ENCODE measurements at places on chromosomes 1 and 21. TPM values are rescaled to one million over a fixed set of nuclear protein-coding genes. Genes with fewer than 3 reads are reported as not detected.

- no peaks in the 10 kb centered on the region for H3K36me3 ChIP-seq
- peaks cover 40% of the 10 kb centered on the region for H3K27me3 ChIP-seq
- H3K4me3 ChIP-seq = peak within 1 kb of the TSS; percentile 33
- H3K27ac ChIP-seq = no peak within 1 kb of the TSS
- DNase-seq = no peak
- peaks cover 18% of the 10 kb centered on the region for H3K4me1 ChIP-seq
Observed at GRCh38 chr1:1599935-1600860, at the start of gene FNDC10. TSS of gene FNDC10 (minus strand) at chr1:1600135. CDS start at chr1:1600015, 120 bp downstream.

DNA sequence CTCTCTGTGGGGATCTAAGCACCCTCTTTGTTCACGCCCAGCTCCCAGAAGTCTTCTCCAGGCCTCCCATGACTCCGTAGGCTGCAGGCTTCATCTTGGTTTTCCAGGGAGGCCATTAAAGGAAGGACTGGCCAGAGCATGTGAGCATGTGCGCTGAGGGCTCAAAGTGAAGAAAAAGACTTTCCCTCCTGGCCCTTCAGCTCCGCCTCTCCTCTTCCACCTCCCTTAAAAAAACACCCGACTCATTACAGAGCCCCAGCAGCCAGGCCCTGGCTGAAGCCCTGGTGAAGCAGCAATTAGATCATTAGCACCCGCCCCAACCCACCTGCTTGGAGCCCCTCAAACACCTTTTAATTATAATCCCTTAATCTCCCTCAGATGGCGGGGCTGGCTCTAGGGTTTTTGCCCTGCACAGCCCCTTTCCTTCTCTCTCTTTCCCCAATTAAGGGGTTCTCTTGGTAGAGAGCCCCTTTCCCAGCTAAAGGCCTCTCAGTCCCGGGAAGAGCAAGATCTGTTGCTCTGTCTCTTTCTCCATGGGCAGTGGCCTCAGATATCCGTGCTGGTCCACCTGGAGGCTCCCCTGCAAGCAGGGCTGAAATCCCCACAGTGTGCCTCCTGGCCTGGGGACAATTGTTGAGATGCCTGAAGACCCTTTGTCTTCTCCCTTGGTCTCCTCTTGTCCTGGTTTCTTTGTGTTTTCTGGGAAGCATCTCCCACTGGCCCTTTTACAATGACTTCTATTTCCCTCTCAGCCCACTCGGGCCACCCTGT is 30.5 kb downstream of the RHBG start:
- peaks cover 12% of the 10 kb centered on the region for H3K27me3 ChIP-seq
- DNase-seq = no peak
- H3K27ac ChIP-seq = no peak overlapping the region
- no peak overlapping the region for H3K4me3 ChIP-seq

DNA sequence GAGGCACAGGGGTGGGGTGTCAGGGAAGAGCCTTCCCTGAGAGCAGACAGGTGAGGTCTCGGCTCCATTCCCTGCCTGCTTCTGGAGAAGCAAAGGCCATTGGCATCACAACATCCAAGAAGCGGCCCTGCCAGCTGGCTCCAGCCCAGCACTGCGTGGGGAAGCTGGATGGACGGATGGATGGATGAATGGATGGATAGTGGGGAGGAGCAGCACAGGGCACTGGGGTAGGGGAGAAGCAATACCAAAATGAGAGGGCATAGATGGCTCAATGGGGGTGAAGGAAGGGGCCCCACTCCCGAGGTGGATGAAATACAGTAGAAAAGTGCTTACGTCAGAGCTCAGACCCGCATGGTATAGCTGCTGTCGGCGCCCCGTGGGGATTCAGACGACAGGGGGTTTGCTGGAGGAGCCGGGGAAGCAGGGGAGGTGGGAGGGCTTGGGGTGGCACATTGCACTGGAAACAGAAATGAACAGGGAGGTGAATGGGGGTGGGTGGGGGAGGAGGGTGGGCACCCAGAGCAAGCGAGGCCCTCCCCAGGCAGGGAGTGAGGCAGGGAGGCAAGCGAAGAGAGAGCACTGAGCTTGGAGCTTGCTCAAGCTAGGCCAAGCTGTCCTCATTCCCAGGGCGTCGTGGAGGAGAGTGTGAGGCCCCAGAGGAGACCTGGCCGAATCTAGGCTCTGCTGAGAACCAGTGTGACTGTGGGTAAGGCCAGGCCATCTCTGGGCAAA is 9.5 kb upstream of the GOLT1A start:
- H3K4me3 ChIP-seq = no peak overlapping the region
- no peak for DNase-seq
- peaks cover 25% of the 10 kb centered on the region for H3K4me1 ChIP-seq
- H3K27me3 ChIP-seq = no peaks in the 10 kb centered on the region
- no peaks in the 10 kb centered on the region for H3K36me3 ChIP-seq
- H3K27ac ChIP-seq = no peak overlapping the region

The ROR1 gene
- 14.8 TPM for total RNA-seq

- peak overlapping the region; percentile 53 for H3K27ac ChIP-seq
- DNase-seq = peak; percentile 87
- H3K36me3 ChIP-seq = no peaks in the 10 kb centered on the region
- H3K4me3 ChIP-seq = no peak overlapping the region
- H3K4me1 ChIP-seq = peaks cover 18% of the 10 kb centered on the region
Observed at GRCh38 chr1:186236921-186237320, 138.1 kb downstream of the TPR start.

DNA sequence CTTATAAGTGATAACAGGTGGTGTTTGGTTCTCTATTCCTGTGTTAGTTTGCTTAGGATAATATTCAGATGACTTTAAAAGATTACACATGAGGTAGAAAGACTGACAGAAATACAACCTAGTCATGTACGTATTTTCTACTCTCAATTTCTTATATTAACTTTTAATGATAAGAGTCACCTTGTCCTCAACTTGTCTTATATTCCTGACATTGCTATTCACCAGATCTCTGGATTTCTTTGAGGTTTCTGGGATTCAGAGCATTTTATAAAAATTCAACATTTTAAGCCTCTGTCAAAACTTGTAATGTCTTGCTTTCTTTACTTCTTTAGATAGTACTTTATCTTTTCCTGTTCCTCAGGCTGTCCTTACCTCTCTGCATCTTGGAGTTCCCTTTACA is 234.2 kb downstream of the TBX15 start:
- DNase-seq = no peak
- H3K27ac ChIP-seq = no peak overlapping the region

DNA sequence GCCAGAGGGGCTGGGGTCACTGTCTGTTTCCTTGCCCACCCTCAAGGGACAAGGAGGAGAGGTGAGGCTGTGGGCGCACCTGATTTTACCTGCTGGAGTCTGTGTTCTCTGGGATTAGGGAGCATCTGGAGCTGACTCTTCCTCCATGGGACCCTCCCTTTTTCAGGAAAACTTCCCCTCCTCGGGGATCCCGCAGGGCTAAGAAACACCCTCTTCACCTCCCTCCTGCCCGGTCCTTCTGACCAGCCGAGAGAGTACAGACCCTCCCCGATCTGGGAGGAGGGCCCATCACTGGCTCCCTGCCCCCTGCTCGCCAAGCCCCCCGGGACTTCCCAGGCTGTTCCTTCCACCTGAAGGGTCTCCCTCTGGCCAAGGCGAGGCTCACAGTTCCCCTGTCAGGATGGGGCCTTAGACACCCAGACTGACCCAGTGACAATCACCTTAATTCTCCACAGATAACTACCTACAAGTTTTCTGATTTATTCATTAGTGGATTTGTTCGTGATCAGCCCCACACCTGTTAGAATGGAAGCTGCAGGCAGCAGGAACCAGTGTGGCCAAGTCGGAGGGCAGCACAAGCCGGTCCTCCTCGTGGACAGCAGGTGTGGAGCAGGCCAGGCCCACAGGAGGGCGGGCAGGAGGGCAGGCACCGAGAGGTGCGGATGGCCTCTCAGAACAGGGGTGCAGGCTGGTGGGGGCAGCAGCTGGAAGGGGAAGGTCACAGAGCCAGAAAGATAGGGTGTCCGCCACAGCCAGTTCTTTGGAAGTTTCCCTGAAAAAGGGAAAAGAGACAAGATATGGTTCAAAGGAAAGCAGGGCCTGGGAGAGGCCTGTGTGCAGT is 15.9 kb upstream of the SAMD11 start:
- no peaks in the 10 kb centered on the region for H3K27me3 ChIP-seq
- H3K4me1 ChIP-seq = peaks cover 30% of the 10 kb centered on the region
- no peak overlapping the region for H3K4me3 ChIP-seq
